Adrenal gland (tissue), 19 donors: ENCODE measurements at places on chromosomes 2 and 18. TPM values are rescaled to one million over a fixed set of nuclear protein-coding genes. Genes with fewer than 3 reads are reported as not detected.
A peak's percentile ranks its signal among the peaks of the same experiment; 100 is the strongest.

- DNase-seq = no peak
Observed at GRCh38 chr18:28559511-28559910, 382.6 kb upstream of the CDH2 start.

The CD207 gene
- not detected for total RNA-seq

DNA sequence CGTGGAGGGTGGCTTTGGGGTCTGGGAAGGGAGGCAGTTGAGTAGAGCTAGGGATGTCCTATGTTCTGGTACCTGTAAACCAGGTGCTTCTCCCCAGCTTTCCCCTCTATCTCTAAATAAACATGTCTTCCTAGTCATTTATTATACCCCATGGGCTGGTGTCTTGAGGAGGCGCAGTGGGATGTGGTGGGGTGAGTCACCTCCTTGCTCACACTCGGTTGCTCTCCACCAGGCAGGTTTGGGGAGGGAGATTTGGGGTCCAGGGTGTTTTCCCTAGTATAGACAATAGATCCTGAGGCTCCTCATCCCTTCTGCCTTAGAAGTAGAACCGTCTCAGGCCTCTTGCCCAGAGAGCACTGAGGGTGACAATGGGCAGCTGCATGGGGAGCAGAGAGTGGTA is 5.1 kb downstream of the PSD4 start:
- DNase-seq = no peak

- DNase-seq = no peak
Observed at GRCh38 chr2:233961905-233962304, 44.7 kb downstream of the TRPM8 start.

The EML6 gene
- total RNA-seq = 10.9 TPM

GRCh38 chr2:8193686-8194615 is 487.9 kb upstream of the ID2 start:
- no peak for DNase-seq

DNA sequence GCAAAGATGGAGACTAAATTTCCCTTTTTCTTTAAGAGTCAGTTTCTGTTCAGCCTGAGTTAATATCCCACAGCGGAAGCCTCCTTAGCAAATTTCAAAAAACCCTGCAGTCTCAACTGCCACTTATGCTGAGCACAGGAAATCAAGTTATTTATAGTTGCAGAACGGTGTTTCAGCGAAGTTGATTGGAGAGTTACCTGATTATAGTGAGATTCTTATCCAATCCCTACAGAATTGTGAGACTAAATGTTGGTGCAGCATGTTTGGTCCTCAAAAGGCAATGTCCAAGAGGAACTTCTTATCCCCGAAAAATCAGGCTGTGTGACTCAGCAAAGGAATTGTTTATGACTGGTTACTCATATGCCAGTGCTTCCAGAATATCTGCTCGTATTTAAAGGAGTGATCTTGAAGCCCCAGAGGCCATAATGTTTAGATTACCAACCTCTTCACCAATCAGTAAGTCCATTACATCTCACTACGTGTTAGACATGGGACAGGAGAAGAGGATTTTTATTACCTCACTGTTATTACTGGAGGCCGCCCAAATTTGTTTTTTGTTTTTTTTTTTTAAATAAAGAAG is 67.9 kb downstream of the LRRFIP1 start:
- DNase-seq = no peak

The TEKT4 gene
- total RNA-seq = not detected

The NCK2 gene
- total RNA-seq = 41.5 TPM

- DNase-seq = peak; percentile 77
Observed at GRCh38 chr2:74181739-74182138, 3.1 kb upstream of the MOB1A start.

GRCh38 chr2:96386470-96386869 is 50.9 kb downstream of the NCAPH start:
- no peak for DNase-seq

DNA sequence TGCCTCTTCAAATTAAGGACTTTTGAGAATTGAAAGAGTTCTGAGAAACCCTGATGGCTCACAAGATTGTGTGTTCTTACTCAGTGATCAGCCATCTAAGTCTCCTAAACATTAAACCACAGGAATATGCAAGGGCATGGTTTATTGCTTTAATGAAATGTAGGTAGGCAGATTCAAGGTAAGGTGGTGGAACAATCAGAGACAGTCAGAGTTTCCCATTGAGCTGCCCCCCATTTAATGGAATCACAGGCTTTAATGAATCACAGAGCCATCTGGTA is 107.8 kb upstream of the LRATD1 start:
- no peak for DNase-seq

The POMC gene
- 6.3 TPM for total RNA-seq

DNA sequence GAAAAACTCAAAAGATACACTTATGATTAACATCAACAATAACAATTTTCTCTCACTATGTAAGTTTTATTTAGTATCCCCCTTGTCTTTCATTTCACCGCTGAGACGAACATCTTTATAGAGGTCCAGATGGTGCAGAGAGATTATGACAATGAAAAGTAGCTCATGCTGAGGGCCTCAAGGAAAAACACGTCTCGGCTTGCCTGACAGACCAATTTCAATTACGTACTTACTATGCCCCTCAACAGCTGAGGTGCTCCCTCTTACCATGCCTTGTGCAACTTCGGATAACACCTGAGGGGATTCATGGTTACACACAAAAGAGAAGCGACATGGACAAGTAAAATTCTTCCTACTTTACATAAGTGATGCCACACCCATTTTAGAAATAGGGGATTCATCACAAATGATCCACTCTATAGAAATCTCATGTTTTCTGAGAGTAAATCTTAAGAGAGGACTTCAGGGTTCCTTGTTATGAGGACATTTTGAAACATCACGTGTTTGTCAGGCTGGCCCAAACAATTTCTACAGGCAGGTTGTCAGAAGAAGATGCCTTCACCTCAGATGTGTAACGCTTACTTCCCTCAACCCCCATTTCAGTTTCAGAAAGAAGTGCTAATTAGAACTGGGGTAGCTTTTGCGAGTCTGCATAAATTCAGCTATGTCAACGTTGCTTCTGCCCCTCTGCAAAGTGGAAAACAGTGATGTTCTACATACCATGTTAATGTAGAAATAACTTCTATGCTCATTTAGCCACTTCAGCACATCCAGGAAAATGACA is 191.4 kb downstream of the NRXN1 start:
- DNase-seq = no peak

The SERPINB13 gene
- total RNA-seq = not detected

DNA sequence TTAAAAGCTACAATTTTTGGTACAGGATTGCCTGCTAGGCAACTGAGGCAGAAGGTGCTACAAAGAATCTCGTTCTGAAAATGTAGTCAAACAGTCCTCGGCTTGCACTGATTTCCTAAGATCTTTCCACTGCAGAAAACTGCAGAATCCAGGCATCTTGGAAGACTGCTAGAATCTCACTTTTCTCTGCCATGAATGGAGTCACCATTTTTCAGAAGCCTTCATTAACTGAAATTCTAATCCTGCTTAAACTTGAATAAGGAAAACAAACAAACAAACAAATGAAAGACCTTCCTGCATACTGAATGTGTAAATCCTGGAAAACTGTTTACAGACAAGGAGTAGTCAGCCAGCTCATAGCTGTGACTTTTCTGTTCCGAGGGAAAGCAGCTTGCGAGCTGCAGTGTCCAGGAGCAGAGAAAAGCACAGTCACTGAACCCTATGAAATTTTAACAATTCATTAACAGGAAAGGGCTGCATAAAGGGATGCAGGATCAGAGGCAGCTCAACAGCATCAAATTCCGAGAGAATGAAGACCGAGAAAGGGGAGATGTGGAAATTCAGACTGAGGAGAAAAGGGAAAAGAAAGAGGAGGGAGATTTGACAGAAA is 210.5 kb upstream of the PIK3C3 start:
- DNase-seq = no peak

The CTAGE1 gene
- not detected for total RNA-seq

The KIF1A gene
- total RNA-seq = 0.54 TPM

- no peak for DNase-seq
Observed at GRCh38 chr2:110771547-110772382, 39.4 kb downstream of the ACOXL start.

DNA sequence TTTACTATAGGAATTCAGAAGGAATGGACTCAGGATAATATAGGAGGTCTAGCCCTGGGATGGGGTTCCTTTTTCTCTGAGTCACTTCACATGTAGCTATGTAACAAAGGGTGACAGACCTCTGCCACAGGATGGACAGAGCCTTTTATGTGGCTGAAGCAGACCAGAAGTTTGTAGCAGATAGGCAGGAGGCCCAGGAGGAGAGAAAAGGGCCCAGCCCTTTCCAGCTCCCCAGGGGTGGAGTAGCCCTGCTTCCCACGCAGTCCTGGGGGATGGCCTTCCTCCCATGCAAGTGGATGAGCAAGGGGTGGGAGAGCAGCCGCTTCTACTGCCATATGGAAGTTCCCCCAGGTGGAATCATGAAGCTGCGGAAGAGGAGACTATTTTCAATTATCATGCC is 40.3 kb downstream of the ARMC9 start:
- DNase-seq = no peak

DNA sequence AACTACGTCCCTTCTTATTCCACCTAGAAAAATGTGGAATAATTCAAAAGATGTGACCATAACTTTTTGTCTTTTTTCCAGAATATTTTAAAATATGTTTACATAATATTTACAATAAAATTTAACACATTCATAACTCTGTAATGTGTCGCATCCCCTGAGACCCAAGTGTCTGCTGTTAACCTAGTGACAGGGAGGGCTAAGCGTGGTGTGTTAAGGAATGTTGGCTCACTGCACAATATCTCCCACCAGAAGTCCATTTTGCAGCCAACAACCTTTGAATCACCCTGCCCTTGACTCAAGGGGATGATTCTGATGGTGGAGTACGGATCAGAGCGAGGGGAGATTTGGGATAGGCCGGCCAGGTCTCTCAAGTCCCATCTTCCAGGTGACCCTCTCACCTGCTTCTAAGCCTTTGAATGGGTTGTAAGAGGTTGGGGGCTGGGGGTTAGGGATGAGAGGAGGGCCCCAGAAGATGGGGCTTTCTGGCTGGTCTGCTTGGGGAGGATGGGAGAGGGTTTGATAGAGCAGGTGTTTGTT is 43.3 kb downstream of the SERTAD2 start:
- DNase-seq = no peak

The UGT1A1 gene
- total RNA-seq = not detected

DNA sequence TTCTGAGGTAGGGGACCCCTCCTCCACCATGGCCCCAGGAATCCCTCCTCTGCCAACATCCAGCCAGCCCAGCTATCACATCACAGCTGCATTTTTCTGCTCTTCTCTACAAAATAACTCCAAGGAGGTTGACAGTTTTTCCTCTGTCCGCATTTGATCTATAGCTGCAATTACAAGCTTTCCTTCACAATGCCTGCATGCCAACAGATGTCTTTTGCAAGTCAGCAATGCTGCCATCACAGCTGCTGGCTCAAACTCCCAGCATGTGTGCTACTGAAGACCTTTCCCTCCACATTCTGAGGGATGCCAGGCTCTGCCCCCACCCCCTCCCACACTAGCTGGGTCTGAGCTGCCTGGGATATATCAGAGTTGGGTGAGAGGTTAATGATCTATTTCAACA is 51.7 kb downstream of the MCFD2 start:
- no peak for DNase-seq

DNA sequence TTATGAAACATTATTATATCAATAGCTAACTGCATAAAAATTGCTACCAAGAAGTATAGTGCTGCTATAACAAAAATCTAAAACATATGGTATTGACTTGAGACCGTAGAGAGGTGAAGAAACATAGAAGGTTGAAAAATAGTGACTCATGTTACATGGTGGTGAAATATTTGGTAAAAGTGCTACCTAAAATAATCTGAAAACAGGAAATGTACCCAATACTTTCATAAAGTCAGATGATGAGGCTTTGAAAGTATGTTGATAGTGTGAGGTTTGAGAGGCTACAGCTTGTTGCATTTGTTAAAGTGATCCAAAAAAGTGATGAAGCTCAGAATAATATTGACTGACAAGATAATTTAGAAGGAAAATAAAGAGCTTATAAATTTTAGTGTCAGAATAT is 718.7 kb upstream of the SLC8A1 start:
- DNase-seq = no peak

DNA sequence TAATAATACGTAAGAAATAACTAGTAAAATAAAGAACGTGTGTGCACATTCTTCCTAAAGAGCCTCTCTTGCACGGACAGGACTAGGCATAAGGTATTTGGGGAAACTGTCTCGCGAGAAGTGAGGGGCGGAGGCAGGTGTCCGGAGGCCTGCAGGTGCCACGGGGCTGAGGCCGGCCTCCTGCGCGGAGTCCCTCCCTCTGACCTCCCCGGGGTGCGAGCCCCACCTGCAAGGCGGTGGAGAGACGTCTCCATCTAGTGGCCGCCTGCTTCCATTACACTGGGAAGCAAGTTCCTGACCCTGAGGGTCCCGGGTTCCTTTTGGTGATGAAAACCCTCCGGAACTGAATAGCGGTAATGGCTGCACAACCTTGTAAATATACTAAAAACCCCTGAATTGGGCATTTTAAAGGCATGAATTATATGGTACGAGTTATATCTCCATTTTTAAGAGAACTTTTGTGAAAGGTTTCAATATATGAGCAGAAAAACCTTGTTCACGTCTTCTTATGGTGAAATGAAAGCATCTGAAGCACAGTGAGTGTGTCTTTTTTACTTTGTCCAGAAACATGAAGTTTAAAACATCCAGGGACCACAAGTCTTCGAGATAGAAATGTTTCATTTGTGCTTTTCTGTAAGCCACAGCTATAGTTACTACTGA is 35.5 kb upstream of the CTDP1 start:
- peak; percentile 54 for DNase-seq

GRCh38 chr2:79368116-79368630 is 144.7 kb upstream of the CTNNA2 start:
- no peak for DNase-seq

GRCh38 chr18:74376523-74376922 is 60.9 kb downstream of the C18orf63 start:
- peak; percentile 18 for DNase-seq

DNA sequence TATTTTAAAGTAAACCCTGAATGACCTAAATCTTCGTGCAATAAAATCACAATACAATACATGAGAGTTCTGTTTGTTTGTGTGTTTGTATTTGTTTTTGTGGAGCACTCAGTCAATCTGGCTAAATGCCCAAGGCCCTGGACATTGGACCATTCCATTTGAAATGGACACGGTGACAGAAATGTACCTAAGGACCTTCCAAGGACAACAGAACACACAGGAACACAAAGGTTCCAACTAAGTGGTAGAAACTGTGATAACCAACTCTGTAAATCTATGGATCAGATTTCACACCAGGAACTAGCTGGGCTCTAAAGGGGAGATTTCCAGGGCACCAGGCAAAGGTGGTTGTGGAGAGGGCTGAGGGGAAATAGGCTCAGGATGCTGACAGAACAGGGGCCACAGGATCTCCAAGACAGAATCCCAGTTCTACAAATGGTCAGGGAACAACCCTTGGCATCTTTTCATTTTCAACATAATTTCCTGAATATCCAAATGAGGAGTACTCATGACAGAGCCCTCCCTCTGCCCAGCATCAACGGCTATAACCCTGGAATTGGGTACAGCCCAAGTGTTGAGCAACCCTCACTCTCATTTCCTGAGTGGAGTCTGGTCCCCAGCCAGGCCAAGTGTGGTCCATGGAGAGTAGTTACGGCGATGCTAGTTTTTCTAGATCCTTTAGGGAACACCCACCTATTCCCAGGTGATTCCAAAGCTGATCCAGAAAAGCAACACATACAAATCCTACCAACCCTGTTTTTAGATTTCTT is 78.4 kb downstream of the NCKAP5 start:
- DNase-seq = no peak
